ENCODE measurements at places on chromosomes 4 and X.

- DNase-seq = no peak
Observed at GRCh38 chrX:69032601-69033000, 132.7 kb downstream of the PJA1 start.

GRCh38 chr4:168907119-168907698, 102.8 kb downstream of the CBR4 start:
- DNase-seq = no peak

GRCh38 chr4:77158487-77158861, 1.5 kb downstream of the CCNG2 start:
- no peak for DNase-seq

DNA sequence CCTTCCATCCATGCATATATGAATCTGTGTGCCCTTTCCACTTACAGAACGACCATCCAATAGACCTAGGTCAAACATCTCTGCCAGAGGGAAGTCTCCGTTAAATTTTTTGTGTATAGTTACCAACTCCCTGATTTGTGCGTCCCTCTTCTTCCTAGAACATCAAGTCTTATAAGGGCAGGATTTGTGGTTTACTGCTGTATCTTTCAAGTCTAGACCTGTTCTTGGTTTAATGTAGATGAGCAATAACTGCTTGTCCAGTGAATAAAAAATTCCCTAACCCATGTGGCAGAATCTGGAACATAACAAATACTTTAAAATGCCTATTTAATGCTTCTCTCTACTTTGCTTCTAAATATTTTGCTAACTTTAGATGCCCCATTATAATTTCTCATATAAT, 988.8 kb downstream of the RAPGEF2 start:
- DNase-seq = no peak

DNA sequence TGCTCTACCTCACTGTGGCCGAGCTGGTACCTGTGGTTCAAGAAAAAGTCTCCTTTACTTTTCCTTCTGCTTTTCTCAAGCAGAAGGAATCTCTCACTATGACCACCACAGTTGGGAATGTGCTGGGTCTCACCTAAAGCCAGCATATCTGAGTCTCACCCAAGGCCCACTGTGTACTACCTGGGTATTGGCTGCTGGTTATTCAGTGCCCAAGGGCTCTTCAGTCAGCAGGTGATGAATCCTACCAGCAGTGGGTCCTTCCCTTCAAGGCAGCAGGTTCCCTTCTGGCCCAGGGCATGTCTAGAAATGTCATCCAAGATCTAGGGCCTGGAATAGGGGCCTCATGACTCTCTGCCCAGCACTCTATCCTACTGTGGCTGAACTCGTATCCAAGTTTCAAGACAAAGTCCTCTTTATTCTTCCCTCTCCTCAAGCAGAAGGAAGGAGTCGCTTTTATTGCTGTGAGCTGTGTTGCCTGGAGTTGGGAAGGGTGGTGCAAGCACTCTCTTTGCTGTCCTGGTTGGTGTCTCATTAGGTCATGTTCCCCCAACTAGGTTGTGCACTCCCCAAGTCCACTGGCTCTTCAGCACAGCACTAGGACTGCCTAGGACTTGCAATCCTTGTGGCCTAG, 6.1 kb downstream of the CXCL10 start:
- no peak for DNase-seq

GRCh38 chrX:106874075-106874474, 29.1 kb downstream of the RIPPLY1 start:
- DNase-seq = no peak

GRCh38 chr4:101418055-101418454, 70.7 kb upstream of the PPP3CA start:
- no peak for DNase-seq

- no peak for DNase-seq
Observed at GRCh38 chr4:119664168-119664907, 35.7 kb upstream of the PDE5A start.

DNA sequence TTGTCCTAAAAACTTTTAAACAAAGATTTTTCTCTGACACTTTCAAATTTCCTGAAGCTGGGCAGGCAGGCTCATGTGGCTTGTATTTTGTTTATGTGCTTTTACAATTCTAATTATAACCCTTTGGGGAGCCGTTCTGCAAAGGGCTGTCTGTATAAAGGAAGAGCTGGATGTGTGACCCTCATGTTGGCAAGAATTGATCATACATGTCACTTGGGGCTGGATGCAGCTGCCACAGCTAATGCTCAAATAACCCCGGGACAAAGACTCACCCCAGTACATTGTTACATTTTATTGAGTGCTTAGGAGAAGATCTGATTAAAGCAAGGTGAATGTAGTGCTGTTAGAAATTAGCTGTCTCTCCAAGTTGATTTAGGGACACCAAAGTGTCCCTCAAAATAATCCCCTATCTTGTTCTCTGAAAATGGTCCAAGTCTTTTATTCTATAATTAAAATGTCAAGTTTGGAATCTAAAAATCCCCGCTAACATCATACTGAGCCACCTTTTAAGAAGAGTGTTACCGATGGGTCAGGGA, 13.0 kb upstream of the DAPP1 start:
- DNase-seq = no peak

DNA sequence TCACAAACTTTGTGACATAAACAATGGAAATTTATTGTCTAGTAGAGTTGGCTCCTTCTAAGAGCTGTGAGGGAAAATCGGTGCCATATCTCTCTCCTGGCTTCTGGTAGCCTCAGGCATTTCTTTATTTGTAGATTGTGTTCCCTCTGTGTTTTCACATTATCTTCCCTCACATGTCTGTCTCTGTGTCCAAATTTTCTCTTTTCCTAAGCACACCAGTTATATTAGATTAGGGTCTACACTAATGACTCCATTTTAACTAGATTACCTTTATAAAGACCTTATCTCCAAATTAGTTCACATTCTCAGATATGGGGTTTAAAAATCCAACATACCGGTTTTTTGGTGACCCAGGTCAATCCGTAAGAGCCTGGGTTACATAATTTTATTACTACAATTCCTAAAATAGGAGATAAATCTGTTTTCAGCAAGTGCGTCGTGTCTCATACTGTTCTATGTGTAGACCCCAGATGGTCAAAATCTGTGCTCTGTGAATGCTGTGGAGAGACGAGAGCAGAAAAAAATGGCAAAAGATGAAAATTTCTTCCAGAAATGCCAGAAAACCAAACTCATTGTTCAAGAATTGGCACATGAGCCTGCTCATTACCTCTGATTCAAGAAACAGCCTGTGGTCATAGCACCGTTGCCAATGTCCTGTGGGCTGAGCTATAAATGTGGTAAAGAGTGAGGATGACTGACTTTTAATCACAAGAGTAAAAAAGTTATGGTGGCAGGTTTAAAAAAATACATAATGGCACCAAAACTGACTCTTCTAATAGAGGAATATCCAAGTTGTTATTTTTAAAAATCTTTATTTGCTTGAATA, 574.7 kb downstream of the PCDH7 start:
- DNase-seq = no peak

DNA sequence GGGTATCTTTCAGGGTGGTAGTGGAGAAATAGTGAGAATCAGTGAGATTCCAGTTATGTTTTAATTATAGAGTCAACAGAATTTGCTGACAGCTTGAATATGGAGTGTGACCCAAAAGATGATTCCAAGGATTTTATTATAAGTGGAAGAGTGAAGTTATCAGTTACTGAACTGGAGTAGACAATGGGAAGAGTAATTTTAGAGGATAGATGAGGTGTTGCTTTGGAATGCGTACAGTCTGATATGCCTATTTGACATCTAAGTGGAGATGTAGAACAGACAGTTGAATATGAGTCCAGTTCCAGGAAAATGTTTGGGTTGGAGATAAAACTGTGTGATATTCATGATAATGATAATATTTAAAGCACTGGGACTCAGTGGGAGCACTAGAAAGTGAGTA, 174.2 kb downstream of the MAPK10 start:
- no peak for DNase-seq

GRCh38 chr4:109389369-109390114, 44.1 kb upstream of the SEC24B start:
- DNase-seq = no peak

DNA sequence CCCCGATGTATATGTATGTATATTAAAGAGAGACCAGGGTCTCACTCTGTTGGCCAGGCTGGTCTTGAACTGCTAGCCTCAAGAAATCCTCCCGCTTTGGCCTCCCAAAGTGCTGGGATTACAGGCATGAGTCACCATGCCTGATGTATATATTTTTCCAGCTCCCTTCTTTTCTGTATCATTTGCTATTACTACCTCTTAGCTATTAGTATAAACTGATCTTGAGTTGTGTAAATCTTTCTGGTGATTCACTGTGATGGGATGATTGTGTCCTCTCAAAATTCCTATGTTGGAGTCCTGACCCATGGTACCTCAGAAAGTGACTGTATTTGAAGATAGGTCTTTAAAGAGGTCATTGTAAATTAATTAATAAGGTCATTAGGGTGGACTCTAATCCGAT, 53.1 kb downstream of the HPRT1 start:
- no peak for DNase-seq

GRCh38 chrX:39900777-39901170, 197.0 kb downstream of the BCOR start:
- DNase-seq = no peak

DNA sequence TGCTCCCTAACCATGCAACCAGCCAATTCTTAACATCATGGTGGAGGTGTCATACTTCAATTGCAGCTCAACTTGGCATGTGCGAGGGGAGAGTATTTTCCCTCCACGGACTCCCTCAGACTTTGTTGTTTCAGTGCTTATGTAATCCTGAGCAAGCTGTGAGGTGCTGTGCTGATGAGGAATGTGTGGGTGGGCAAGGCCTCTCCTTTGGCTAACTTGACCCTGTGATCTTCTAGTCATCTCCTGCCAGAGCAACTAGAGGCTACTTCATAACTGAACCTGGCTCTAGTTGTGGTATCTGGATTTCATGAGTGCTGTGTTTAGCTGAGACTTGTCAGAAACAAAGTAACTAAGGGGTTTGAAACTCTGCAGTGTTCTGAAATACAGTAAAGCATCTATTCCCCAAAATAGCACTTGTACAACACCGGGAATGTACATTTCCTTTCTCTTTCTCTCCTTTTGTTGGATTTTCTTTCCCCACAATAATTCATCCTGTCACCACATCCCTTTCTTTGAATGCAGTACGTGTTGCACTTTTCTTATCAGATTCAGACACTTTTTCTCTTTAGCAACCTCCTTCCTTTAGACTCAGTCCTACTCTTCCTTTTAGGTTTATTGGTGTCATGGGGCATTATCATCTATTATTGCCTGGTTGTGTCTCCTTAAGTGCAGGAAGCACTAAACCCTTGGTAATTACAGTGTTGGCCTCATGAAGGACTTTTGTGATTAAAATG, 415.2 kb upstream of the NR3C2 start:
- no peak for DNase-seq

DNA sequence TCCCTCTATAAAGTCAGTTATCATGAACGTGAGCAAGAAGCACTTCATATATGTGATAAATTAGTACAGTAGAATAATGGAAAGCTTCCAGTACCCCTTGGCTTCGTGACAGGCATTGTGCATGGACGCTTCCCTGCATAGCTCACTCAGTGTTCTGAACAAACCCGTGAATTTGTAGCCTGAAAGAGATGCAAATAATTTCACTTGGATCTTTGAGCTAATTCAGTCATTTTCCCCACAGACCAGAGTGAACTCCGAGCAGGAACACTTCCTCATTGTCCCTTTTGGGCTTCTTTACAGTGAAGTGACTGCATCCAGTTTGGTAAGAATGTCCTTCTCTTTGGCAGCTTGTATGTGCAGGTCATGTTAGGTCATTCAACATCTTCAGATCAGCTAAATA, 50.1 kb downstream of the ADD1 start:
- DNase-seq = no peak

DNA sequence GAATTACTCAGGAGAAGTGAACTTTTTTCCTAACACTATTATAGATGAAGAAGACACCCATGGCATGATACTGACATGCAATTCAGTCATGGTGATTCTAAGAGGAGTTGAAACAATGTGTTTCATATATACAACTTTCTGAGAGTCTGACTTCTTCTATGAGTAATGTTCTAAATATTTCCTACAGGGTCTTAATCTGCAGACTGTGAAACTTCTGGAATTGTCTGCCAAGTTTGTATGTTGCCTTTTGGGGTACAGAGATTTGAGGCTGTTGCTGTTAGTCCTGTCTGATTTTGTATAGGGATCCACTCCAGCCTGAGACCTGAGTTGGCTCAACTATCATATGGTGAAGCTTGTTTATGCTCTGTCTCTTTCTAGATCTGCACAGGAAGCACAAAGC, 160.6 kb upstream of the GATB start:
- no peak for DNase-seq

- no peak for DNase-seq
Observed at GRCh38 chr4:98232202-98232601, 29.0 kb upstream of the RAP1GDS1 start.

DNA sequence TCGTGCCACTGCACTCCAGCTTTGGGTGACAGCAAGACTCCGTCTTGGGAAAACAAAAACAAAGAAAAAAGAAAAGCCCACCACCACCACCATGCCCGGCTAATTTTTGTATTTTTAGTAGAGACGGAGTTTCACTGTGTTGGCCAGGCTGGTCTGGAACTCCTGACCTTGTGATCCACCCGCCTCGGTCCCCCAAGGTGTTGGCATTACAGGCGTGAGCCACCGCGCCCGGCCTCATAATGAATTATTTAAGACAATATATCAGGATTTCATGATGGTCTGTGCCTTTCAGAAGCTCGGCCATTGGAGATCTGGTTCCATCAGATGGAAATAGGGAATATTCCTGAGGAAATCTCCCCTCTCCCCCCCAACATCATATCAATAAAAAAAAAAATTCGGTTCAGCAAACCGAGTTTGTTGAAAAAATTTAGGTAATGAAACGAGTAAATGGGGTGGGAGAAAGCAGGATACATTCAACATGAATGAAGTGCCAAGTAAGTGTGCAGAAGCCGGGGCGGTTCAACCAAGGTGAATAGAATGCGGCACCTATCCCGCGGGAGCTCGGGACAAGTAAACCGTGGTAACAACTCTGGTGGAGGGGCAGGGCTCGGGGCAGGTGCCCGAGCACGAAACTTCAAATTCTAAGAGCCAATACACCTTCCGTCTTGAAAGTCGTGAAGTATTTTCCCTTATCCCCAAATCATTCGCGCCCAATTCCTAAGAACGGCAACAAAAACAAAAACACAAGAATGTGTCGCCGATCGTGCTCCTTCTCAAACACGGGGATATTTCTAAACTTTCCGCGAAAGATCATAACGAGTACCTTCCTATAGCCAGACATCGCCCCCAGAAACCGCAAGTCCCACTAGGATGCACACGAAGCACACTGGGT, 773 bp upstream of the TXLNG start:
- DNase-seq = no peak

DNA sequence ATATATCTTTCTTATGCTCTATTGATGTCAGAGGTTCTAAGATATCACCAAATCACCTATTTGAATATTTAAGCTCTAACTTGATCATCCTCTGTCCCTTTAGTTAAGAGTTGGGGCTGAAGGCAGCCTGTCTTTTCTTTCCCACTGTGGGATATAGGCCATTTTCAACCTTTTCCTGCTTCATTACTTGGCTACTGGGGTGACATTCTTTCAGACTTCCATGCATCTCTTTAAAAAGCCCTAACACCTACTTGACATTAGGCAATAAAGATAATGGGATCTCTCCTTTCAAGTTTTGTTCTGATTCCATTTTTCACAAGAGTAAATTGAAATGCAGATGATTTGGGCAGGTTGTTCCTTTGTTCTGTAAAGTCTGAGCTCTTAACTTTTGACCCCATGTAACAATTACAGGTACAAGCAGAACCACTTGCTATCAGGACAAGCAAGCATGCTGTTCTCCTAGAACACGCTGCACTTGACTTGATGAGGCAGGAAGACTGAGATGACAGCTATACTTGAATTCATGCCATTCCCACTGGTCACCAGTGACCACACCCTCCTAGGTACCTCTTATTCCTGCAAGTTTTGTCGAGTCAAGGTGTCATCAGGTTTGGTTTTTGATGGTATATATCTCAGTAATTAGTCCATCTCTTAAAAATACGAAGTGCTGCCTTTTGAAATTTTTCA, 18.2 kb downstream of the HOPX start:
- no peak for DNase-seq

All from NCI-H187 (cell line).